Esophagus squamous epithelium (tissue), 5 donors: ENCODE measurements at places on chromosomes 11 and 22. TPM values are rescaled to one million over a fixed set of nuclear protein-coding genes. Genes with fewer than 3 reads are reported as not detected.

- DNase-seq, result no peak
Measured at GRCh38 chr11:128830290-128831173, 36.6 kb downstream of the KCNJ1 start.

- DNase-seq, result no peak
Measured at GRCh38 chr11:133386262-133386661, 146.0 kb downstream of the OPCML start.

GRCh38 chr11:60939855-60940254 lies 12.1 kb downstream of the SLC15A3 start:
- DNase-seq, result no peak

DNA sequence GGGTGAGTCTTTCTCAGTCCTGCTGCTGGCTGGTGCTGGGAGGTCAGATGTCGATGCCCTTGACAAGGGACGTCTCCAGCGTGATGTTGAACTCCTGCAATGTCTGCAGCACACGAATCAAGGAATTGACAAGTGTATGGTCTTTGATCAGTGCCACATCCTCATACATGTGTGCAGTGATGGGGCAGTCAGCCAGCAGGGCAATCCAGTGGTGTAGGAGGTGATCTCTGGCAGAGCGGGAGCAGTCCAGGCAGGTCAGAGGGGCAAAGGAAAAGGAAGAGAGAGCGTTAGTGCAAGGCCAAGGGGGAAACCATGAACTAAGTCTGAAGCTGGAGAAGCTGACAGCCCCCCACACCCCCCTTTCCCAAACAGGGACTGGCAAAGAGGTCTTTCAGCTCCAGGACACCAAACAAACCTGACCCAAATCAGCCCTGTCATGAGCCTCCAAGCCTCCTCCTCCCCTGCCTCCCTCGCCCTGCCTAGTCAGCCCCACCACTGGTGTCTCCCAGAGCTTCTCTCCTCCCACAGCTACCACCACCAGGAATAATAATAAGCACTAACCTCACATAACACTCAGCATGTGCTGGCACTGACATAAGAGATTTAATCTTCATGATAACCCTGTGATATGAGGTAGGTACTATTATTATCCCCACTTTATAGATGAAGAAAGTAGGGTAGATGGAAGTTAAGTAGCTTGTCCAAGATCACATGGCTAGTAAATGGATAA lies 48.4 kb upstream of the SCUBE2 start:
- DNase-seq, result no peak

- DNase-seq, result no peak
Measured at GRCh38 chr22:17569971-17570511, 6.7 kb downstream of the SLC25A18 start.

DNA sequence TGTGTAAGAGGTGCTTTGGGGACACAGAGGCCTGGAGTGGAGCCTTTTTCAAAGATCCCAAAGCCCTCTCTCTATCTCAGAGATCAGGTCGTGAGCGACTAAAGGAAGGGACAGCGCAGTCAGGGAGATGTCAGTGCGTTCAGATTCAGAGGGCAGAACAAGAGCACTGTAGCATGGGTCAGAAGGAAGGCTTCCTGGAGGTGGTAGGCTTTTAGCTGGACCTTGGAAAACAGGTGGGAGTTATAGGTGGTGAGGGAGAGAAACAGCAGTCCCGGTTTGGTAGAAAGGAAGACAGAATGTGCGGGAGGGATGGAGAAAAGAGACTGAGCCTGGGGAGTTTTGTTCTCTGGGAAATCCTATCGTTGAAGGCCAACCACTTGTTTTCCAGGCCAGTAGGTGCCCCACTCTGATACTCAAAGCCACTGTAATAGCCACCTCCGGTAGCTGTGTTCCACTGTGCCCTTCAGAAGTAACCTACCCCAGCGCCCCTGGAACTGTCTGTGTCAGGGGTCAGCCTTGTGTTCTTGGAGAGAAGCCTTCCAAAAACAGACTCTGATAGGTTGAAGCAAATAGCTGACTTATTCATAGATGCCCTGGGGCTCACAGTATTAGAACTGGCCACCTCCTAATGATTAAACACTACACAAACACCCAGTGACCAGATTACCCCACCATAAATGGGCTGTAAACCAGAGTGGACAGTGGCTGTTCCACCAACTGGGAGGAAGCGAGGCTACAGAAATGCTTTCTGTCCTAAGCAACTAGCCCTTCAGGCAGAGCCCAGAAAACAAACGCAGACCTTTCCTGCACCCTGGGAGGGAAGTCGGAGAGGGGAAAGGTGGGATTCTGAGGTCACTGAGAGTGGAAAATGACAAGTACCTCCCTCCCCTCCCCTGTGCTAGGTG lies 157.7 kb downstream of the DBX1 start:
- DNase-seq, result no peak

DNA sequence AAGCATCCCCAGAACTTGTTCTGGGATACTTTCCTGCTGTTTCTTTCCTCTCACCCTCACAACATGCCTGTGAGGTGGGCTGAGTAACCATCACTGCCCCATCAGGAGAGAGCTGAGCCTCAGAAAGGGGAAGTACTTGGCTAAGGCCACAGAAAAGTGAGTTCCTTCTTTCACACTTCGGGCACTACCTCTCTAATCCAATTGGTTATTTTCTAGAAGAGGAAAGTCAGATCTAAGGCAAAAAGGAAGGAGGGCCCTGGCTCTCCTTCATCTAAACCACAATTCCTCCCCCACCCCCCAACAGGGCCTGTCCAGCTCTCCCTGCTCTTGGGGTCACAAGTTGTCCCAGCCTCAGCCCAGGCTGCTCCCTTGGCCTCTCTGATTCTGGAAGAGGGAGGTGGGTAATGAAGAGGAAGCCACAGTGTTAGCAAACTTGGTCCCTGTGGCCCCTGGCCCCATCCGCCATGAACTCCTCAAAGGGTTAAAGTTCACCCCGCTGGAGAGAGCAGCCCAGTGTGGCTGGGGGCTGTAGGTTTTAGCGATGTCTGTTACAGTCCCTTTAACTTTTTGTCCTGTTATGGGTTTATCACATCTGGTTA lies 34.0 kb downstream of the SLC22A12 start:
- DNase-seq, result no peak

GRCh38 chr11:32427935-32428664 lies 7.2 kb downstream of the WT1 start:
- DNase-seq, result no peak

DNA sequence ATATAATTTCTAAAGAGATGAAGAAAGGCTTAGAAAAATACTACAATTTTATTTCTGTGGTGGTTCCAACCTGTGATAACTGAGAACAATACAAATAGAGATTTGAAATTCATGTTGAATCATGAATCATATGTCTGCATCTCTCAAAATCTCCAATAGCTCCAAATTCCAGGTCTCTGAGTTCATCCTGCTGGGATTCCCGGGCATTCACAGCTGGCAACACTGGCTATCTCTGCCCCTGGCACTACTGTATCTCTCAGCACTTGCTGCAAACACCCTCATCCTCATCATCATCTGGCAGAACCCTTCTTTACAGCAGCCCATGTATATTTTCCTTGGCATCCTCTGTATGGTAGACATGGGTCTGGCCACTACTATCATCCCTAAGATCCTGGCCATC lies at the start of gene OR56B1:
TSS of gene OR56B1 (plus strand) at position 53 of the 400 bp plus-strand sequence. CDS start at position 122, 69 bp downstream.
- DNase-seq, result no peak

DNA sequence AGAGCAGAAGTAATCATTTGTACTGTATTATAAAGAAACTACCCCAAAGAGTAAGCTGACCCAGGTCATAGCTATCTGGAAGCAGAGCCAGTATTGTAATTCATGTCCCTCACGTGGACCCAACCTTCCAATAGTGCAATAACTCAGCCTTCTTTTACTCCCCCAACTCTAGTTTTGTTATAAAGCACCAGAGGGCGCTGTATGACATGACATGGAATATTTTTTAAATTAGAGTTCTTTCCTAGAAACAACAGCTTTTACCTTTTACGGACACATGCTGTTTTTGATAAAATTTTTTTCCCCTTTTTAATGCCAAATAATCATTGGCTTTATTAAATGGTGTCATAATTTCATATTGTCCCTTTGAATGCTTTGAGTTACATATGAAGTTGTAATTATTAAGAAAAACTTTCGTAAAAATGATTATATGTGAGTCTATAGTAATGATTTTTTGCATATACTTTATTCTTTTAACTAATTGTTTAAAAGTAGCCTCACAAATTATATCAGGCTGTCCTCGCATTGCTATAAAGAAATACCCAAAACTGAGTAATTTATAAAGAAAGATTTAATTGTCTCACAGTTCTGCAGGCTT lies 76.9 kb downstream of the DKK3 start:
- no peak for DNase-seq

GRCh38 chr22:27022274-27022895 lies 365.0 kb downstream of the MIAT start:
- DNase-seq, result no peak

DNA sequence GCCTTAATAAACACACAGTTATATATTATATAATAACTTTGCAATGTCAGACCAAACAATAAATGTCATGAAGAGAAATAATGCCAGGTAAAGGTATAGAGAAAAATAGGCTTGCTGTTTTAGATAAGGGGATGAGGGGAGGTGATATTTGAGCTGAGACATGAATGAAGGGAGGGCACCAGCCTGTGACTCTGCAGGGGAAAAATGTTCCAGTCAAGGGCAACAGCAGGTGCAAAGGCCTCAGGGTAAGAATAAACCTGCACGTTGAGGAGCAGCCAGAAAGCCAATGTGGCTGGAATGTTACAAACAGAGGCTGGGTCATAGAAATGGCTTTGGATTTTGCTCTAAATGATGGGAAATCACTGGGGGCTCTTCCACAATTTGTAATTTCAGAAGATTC lies 519.6 kb downstream of the SOX6 start:
- no peak for DNase-seq

DNA sequence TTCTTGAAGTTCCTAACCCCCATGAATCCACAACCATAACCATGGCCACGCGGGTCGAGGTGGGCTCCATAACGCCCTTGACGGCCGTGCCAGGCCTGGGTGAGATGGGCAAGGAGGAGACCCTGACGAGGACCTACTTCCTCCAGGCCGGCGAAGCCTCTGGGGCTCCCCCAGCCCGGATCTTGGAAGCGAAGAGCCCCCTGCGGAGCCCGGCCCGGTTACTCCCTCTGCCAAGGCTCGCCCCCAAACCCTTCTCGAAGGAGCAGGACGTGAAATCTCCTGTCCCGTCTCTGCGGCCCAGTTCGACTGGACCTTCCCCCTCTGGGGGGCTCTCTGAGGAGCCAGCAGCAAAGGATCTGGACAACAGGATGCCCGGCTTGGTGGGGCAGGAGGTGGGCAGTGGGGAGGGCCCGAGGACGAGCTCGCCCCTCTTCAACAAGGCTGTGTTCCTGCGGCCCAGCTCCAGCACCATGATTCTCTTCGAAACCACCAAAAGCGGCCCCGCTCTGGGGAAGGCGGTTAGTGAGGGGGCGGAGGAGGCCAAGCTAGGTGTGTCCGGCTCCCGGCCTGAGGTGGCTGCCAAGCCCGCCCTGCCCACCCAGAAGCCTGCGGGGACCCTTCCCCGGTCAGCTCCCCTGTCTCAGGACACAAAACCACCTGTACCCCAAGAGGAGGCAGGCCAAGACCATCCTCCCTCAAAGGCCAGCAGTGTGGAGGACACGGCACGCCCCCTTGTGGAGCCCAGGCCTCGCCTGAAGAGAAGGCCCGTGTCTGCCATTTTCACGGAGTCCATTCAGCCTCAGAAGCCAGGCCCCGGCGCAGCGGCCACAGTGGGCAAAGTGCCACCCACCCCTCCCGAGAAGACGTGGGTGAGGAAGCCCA lies 75.7 kb downstream of the KIAA1671 start:
- DNase-seq, result no peak

DNA sequence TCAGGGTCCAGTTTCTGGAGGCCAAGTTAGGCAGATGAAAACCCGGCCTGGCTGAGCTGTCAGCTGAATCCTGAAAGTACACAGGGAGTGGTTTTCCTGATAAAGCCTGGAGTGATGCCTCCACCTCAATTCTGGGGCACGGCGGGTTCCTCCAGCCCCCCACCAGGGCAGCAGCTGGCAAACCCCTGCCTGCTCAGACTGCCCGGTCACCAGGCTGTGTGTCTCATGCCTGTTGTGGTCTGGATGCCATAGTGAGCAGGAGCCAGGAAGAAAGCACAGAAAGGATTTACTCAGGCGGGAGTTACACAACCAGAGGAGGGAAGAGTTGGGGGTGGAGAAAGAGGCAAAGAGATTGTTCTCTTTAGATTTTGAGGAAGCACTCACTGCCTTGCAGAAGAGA lies 119.9 kb upstream of the RASSF10 start:
- no peak for DNase-seq

DNA sequence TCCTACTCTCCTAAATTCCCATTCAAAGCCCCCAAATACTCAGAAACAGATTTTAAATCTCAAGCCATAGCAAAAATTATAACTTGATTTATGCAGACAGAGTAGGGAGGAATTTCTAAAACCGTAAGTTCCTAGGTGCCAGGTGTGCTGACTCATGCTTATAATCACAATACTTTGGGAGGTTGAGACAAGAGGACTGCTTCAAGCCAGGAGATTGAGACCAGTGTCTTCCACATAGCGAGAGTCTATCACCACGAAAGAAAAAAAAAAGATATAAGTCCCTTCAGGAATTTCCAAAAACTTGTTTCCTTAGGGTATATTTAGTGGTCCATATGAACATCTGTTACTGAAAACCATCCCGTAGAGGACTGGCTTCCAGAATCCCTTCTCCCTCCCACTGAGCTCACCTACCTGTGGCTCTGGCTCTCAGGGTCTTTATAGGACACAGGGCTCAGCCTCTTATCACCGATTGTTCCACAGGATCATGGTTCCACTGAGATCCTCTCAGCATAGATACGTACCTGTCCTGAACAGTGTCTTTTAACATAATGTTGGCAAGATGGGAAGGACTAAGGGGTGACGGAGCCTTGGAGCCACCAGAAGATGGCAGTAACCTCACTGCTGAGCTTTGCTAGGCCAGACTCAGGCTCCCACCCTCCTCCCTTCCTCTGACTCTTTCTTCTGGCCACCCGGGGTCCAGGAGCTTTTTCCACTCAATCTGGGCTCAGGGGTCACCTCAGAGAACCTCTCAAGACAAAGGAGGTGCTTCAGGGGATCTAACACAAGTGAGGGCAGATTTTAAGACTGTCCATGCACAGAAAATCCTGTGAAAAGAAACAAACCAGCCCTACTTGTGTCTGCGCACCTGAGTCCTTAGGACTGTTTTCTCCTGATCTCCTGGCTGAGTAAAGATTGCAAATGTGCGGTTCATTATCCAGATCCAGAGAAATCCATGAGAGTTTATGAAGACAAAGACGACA lies 117.5 kb upstream of the TOP3B start:
- DNase-seq, result no peak

Gene SYT12
- 1.7 TPM for total RNA-seq

Gene SEZ6L
- not detected for total RNA-seq

Gene KCNJ1
- total RNA-seq, result not detected

Gene SNX32
- total RNA-seq, result not detected

Gene TREH
- not detected for total RNA-seq

Gene KDM4D
- 0.38 TPM for total RNA-seq

Gene CENPM
- 12.2 TPM for total RNA-seq

Gene SLC7A4
- total RNA-seq, result 2.5 TPM
